Activated T-helper 1 cell treated with anti-CD3 and anti-CD28 coated beads, Interleukin-12 subunit alpha, Interleukin-12 subunit beta, Interleukin-2, Interleukin-4 antibody, amounts not matched to agents 30 ng/mL and 10 ng/mL and 1 ng/mL, durations not matched to agents 14 hours and 24 hours and 36 hours (primary cell): ENCODE measurements at places on chromosomes 16 and 17.
A peak's percentile ranks its signal among the peaks of the same experiment; 100 is the strongest.

- no peak for DNase-seq
Observed at GRCh38 chr16:82874672-82875071, 247.9 kb downstream of the CDH13 start.

DNA sequence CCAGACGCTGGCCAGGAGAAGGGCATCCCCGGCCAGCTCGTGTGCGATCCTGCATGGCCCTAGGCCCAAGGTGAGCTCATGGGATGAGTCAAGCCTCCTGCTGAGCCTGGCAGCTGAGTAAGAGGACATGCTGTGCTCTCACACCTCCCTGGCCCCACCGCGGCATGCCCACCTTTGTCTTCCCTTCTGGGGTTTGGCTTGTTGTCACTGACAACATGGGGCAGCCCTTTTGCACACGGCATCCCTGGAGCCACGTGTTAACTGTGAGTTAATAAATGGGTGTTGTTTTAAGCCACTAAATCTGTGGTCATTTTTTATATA, 8.9 kb upstream of the TNS4 start:
- no peak for DNase-seq

- DNase-seq: no peak
Observed at GRCh38 chr17:70498631-70499030, 329.3 kb downstream of the KCNJ2 start.

- no peak for DNase-seq
Observed at GRCh38 chr17:1758807-1759206, 3.1 kb upstream of the SERPINF1 start.

- no peak for DNase-seq
Observed at GRCh38 chr16:86214326-86215232, 295.7 kb upstream of the FOXF1 start.

GRCh38 chr17:63370696-63371095, 75.4 kb downstream of the CYB561 start:
- no peak for DNase-seq

- no peak for DNase-seq
Observed at GRCh38 chr16:4936181-4936990, 562 bp downstream of the PPL start.

DNA sequence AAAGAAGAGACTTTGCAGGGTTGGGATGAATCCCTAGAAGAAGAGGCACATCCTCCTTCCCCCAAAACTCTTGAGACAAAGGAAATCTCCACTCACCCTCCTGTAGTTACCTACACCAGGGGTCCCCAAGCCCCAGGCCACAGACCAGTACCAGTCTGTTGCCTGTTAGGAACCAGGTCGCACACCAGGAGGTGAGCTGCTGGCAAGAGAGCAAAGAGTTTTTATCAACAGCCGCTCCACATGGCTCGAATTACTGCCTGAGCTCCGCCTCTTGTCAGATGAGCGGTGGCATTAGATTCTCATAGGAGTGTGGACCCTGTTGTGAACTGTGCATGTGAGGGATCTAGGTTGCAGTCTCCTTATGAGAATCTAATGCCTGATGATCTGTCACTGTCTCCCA, 98.9 kb downstream of the CCT6B start:
- no peak for DNase-seq

- peak; percentile 33 for DNase-seq
Observed at GRCh38 chr16:67967958-67968399, 458 bp downstream of the SLC12A4 start.

DNA sequence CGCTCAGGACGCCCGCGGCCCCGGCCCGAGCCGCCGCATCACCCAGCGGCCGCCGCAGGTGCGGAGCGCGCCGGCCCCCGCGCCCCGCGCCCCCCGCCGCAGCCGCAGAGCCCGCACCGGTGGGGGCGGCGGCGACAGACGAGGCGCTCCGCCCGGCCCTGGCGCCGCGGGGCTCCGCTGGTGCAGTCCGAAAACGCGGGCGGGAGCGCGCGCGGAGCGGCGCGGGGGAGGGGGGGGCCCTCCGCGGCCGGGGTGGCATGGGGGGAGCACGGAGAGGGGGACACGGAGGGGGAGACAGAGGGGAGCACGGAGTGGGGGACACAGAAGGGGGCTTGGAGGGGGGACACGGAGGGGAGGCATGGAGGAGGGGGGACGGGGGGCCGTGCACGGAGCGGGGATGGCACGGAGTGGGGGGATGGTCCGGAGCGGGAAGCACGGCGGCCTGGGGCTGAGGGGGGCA, at the start of gene AATK:
TSS of gene AATK (minus strand) at position 189 of the 460 bp plus-strand sequence. CDS start 229 bp downstream, outside the sequence.
- no peak for DNase-seq

DNA sequence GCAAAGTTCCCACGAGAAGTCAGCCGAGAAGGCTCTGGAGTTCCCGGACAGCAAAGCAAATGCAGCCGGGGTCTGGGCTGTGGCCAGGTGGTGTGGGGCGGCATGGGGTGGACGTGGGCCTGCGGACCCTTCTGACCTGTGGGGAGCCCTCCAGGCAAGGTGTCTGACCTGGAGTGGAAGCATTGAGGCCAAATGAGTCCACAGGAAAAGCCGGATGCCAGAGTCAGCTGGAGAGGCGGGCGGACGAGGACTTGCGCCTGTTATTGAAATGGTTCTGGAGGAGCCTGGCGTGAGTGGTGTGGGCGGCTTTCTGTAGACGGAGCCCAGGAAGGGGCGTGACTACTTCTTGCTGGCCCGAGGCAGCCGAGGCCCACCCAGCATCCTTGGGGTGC, 50.5 kb upstream of the ZNF750 start:
- no peak for DNase-seq

DNA sequence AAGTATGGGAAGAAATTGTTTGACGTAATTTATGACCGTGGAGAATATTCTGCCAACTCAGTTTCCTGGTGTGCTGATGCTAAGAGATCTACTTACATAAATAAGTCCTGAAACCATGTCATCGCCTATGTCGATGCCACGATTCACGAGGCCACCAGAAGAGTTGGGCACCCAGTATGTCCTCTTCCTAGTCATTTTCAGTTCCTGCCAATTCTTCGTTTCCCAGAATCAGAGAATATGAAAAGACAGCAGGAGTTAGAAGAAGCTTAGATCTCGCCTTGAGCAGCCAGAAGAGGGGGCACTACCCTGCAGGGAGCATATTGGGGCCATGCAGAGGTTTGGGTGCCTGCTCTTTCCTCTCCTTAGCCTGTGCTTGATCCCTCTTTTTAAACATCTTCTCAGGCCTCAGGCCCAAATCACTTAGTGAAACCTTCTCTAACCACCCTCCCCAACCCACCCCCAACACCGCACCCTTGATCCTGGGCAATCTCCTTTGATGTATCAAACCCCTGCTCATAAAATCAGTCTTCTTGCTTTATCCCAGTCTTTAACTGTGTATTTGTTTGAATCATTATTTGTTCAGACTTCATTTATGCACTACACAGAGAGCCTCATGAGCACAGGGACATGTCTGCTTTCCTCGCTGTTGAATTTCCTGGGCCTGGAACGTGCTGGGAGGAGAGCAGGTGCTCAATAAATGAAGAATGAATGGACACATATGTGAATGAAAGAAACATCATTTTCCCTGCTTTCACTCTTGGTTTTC, 12.2 kb upstream of the LONP2 start:
- DNase-seq: peak; percentile 28
